ENCODE measurements at places on chromosomes 7 and 10.
A peak's percentile ranks its signal among the peaks of the same experiment; 100 is the strongest.

DNA sequence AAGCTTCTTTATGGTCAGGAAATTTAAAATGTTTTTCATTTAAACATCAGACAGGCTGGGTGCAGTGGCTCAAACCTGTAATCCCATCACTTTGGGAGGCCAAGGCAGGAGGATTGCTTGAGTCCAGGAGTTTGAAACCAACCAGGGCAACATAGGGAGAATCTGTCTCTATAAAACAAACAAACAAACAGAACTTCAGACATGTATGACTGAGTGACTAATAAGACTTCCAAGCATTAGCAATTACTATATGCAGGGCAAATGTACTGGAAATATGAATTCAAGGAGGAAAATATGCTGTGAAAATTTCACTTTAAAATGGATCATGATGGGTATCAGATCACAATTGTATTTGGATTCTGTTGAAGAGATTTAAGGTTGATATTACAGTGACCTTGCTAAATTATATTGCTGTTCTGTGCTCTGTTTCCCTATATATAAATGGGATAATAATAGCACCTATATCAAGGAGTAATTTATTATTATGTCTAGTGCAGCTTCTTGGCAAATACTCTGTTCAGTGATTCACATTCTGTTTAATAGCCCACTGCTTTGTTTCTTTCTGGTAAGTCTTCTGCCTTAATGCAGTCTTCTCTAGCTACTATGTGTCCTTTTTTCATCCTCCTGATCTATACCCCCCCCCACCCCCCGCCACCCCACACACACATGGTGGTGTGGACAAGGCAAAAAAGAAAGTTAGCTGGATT is 36.2 kb downstream of the BMPR1A start:
- no peak for DNase-seq

- no peak for DNase-seq
Measured at GRCh38 chr7:134058980-134059379, 68.2 kb upstream of the LRGUK start.

- DNase-seq, result no peak
Measured at GRCh38 chr10:128686630-128687278, 560.5 kb upstream of the MKI67 start.

DNA sequence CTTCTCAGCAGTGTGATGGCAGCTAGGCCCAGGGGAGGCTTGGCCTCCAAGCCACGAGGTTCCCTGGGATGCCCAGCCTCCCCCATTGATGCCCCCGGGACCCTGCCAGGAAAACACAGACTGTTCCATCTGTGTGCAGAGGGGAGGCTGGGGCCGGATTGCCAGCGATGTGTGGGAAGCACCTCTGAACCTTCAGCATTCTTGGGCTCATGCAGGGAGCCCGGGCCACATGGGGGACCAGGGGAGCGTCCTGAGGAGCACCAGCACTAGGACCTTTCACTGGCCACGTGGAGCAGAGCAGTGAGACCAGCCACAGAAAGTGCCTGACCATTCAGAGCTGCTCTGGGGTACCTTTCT is 2.6 kb downstream of the IMPDH1 start:
- DNase-seq, result peak; percentile 57

DNA sequence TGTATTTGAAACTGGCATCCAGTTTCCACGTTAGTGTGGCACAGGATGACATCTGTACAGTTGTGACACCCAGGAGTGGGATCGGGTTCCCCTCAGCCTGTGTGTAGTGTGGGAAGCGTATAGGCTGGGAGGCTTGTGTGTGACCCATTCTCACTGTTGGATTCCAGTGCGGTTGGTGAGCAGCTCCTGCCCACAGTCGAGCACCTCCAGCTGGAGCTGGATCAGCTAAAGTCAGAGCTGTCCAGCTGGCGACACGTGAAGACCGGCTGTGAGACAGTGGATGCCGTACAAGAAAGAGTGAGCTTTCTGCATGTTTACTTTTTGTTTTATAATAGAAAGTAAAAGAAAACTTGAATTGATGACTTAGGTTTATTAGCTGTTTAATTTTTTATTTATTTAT is 18.7 kb upstream of the GET4 start:
- DNase-seq, result no peak

GRCh38 chr7:26101361-26102151 is 50.4 kb upstream of the NFE2L3 start:
- DNase-seq, result no peak

DNA sequence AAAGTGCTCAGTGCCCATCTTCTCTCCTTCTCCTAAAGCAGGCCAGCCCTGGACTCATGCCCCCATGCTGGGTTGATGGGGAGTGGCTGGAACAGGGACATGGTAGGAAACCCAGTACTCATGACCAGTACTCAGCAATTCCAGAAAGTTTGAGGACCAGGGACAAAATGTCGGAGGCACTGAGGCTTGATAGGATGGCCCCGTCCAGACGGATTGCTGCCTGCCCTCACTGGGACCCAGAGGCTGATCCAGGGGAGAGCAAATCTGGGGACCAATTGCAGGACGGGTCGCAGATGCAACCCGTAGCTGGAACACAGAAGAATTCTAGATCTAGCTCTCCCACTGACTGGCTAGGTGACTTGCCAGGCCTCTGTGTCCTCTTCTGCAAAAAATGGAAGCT is 5.1 kb downstream of the ZCCHC24 start:
- peak; percentile 27 for DNase-seq

DNA sequence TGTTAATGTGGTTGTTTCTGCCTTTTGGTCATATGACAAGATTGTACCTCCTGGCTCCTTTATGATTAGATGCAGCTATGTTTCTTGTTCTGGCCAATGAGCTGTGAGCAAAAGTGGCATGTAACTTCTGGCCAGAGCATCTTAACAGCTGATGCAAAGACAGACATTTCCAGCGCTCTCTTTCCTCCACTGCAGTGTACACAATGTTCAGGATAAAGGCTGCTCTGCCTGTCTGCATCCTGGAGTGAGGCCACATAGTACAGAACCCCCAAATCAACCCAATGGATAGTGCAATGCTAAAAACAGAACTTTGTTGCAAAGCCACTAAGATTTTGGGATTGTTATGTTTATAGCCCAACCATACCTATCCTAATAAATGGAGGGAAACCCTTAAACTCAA is 17.9 kb downstream of the EPC1 start:
- DNase-seq, result no peak

DNA sequence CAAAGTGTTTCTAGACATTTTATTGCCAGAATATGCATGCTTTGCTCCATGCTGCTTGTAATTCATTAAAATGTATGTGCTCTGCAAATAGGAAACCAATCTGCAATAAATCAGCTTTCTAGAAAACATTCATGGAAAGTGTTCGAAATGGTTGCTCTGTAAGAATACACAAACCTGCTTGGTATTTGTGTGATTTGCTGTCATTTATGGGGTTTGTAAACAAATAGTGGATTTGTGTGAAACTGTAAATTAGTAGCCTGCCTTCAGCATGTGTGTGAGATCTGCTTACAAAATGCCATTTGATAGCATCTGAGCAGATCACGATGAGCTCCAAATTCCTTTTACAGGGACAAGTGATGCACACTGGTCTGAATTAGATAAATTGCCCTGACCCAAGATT is 219.0 kb upstream of the CSTF2T start:
- no peak for DNase-seq

GRCh38 chr7:14691597-14692203 is 210.9 kb downstream of the DGKB start:
- peak; percentile 49 for DNase-seq

DNA sequence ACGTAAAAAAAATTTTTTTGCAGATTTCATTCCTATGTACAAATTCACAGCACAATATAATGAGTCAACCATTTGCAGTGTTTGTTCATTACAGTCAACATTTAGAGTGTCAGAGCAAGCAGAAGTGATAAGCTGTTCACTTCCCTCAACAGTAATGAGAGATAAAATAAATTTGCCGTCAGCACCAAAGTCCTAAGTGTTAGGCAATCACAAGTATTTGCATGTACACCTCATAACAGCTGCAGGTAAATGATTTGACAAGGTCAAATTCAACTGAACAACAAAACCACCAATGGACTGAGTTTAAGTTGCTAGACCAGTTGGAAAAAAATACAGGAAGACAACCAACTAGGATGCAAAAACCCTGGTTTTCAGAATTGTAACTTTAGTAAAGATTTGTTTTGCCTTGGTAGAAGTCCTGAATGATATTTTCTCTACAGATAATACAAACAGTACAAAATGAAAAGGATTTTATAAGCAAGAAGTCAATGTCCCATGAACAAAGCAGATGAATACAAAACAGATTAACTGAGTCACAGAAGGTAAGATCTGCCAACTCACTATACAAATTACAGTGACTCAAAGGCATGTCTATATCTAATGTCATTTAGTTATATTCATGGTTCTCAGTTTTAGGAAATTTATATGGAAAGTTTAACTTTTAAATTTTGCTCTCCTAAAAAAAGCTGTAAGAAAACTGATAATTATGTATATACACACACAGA is 10.4 kb downstream of the RAPGEF5 start:
- DNase-seq, result no peak

GRCh38 chr7:150420987-150421674 is 29.3 kb upstream of the GIMAP8 start:
- peak; percentile 85 for DNase-seq

GRCh38 chr7:73719806-73720169 is 319 bp upstream of the STX1A start:
- no peak for DNase-seq

DNA sequence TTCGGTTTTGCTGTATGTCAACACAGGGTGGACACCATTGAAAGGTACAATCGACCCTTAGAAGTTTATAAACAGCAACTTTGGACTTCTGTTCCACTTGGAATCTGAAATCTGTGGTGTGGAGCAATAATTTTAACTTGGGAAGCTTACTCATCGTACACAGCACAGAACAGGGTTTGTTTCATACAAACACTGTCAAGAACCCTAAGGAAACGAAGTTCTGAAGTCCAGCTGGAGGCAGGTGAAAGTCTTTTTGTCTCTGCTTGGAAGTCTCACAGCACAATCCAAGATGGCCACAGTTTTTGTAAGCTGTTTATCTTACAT is 31.5 kb downstream of the NMT2 start:
- no peak for DNase-seq

DNA sequence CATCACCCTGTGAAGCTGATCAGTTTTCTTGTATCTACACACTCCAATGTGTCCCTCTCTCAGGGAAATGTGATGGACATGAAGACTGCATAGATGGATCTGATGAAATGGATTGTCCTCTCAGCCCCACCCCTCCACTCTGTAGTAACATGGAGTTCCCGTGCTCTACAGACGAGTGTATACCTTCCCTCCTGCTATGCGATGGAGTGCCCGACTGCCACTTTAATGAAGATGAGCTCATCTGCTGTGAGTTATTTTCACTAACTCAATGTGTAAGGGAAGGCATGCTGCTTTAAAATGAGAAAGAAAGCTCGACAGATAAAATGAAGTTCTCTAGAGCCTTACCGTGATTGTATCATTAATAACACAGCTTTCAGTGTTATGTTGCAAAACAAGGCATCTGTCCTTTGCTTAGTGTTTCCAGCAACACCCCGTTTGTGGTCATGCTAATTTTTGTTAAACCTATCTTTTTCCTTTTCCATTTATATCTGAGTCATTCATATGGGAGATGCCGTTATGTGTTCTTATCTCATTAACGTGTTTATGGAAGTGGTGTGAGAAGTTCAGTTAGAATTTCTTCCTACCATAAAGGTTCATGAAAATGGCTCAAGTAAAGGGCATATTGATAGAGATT is 220.9 kb upstream of the PLXDC2 start:
- no peak for DNase-seq

- DNase-seq, result peak; percentile 31
Measured at GRCh38 chr7:138243430-138243829, 167.2 kb downstream of the AKR1D1 start.

GRCh38 chr7:20220293-20220761 is 3.1 kb upstream of the MACC1 start:
- DNase-seq, result no peak

GRCh38 chr7:50632561-50633413 is 67.6 kb upstream of the DDC start:
- peak; percentile 46 for DNase-seq

DNA sequence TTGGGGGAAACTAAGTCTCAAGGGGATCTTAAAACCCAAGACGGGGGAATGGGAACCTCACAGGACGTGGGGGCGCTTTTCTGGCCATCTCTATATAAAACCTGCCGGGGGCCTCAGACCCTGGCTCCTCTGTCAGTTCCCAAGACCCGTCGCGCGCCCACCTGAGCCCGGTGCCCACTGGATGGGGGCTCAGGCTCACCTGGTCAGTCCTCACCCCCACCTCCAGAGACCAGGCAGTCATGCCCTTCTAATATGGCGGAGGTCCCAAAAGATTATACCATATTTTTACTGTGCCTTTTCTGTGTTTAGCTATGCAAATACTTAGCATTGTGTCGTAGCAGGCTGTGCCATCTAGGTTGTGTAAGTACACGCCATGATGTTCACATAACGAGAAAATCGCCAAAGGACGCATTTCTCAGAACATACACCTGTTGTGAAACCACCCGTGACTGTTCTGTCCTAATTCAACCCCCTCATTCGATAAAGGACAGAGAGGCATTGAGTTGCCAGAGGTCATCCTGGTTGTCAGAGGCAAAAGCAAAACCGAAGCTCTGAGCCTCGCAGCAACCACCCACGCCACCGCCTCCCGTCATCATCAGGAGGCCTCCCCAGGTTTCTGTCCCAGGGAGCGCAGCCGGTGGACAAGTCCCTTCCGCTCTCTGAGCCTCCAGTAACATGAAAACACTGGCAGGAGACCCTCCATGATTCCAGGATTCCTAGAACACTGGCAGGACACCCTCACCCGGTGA is 28.9 kb downstream of the OAT start:
- peak; percentile 70 for DNase-seq

DNA sequence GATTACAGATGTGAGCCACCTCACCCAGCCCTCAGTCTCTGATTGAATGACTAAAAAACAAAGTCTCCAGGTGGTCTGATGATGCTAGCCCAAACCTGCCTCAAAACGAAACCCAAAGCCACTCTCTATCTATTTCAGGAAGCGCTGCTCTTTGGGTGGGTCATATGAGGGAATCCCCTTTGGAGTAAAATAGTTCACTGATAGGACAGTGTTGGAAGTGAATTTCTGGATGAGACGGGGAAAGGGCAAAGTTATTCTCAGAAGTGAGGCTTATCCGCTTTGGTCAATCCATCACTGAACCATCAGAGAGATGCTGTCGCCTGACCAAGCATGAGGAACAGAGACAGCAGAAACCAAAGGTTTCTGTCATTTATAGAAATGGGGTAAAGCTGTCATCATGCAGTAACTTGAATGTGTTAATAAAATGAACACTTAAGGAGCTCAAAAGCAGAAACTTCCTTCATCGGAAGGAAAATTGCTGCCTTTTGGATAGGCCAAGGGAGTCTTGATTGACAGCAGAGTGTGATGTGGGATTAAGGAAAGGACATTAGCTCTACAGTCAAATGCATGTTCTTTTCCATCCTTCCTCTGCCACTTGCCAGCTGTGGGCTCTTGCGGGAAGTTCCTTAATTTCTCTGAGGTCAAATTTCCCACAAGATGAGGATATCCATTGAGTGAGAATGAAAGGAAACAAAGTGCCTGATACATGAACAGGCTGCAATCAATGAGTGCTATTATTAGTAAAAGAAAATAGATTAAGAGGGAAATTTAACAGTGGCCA is 64.9 kb upstream of the C1QL3 start:
- no peak for DNase-seq

DNA sequence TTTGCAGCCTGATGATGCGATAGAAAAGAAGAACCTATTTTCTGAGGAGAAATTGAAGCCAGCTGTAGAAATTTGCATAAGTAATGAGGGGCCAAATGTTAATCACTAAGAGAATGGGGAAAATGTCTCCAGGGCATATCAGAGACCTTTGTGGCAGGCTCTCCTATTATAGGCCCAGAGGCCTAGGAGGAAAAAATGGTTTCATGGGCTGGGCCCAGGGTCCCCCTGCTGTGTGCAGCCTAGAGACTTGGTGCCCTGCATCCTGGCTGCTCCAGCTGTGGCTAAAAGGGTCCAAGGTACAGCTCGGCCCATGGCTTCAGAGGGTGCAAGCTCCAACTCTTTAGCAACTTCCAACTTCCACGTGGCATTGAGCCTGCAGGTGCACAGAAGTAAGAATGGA is 123.4 kb downstream of the STK31 start:
- DNase-seq, result no peak

Measured in right lobe of liver (tissue), 6 donors.